Right kidney (tissue), 9 donors: ENCODE measurements at places on chromosomes 5 and 9.

DNA sequence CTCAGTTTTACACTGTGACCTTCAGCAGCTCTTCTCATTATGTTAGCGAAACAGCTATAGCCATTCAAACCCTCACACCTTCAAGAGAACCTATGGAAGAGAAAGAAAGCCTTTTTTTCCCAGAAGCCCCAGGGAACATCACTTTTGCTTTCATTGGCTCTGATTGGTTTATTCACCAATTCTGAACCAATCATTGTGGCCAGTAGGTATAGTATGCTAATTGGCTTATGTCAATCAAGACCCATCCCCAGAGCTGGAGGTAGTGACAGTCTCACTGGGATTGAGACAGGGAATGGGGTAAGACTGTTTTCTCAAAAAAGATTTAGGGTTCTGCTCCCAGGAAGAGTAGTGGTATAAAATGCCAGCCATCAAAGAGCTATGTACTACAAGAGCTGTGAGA lies 74.1 kb upstream of the FSD1L start:
- no peak for DNase-seq

GRCh38 chr5:6356578-6357164 lies 21.7 kb downstream of the MED10 start:
- no peak for DNase-seq

DNA sequence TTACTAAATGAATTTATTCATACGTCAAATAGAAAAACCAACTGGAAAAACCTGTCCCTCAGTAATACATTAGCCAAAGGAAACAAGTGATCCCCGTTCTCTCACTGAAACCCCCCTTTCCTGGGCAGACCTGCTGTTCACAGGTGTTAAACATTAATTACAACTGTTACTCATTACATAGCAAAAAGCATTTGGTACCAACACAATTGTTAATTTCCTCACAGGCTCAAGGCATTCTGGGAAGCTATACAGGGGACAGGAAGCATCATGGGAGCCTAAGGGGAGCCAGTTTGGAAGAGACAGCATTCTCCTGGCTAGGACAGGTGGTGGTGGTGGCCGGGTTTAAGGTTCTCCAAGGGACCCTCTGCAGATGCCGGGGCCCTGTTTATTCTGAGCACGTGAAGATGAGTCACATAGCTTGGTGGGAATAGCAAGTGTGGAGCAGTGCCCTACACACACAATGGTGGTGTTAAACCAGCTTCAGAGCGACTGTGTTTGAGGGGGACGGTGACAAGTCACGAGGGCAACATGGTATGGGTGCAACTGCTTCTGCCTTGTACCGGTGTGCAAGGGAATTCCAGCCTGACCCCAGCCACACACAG lies 62.6 kb upstream of the SLC25A51 start:
- no peak for DNase-seq

DNA sequence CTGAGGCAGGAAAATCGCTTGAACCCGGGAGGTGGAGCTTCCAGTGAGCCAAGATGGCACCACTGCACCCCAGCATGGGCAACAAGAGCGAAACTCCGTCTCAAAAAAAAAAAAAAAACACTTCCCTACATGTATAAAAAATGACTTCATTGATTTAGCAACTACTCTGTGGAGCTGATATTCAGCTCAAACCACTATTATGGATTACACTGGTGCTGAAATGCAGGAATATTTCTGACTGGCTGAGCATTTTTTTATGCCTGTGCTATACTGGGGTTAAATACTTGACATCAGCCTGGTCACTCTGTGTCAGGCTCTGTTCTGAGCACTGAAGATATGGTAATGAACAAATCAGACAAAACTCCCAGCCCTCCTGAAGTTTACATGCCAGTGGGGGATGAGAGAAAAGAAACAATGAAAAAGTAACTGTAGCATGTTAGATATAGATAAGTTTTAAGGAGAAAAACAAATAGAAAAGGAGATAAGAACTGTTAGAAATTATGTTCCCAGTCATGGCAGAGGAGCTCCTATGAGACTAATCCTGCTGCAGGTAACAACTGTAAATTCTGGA lies 22.6 kb upstream of the TTC39B start:
- DNase-seq = no peak

GRCh38 chr9:4297786-4298254 lies 2.0 kb downstream of the GLIS3 start:
- peak; percentile 87 for DNase-seq

DNA sequence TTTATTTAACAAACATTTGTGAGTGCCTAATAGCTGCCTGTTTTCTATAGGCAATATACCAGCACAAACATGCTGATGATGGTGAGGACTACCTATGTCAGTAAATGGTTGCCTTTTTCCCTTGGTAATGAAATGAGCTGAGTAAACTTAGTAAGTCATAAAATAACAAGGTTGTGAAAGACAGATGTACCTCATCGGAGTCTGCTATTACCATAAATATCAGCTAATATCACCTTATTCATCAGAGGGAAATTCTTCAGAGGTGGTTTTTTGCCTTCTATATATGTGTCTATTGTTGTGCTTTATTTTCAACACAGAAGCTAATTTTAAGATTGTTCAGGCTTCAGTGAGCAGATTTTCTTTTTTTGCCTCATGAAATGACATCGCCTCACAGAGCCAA lies 1040.5 kb downstream of the DTWD2 start:
- DNase-seq = no peak

DNA sequence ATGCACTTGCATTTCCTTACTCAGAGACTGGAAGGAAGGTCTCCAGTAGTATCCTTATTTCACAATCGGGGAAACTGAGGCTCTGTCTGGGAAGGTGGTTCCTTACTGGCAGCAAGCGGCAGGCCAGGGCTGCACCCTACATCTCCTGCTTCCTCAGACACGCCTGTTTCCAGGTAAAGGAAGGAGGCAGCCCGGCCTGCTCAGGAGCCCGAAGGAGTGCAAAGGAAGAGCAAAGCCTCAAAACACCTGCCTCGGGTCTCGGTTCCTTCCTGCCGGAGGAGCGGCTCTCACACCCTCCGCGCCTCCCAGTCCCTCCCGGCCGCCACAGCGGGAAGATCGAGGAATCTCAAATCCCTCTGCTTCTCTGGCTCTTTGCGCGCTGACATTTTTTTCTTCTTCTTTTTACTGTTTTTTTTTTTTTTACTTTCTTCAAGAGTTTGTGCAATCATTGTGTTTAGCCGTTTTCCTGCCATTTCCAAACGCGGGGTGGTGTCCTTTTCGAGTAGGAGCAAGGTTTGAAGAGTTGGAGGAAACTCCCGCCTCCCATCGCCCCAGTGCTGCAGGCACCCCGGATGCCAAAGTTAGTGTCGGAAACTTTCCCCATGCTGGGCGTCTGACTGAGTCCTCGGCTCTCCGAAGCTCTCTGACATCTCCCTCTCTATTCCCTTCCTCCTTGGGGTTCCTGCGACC lies 1.0 kb downstream of the GGTA1 start:
- DNase-seq = peak; percentile 65

GRCh38 chr5:72170101-72170500 lies 62.8 kb downstream of the MAP1B start:
- no peak for DNase-seq

DNA sequence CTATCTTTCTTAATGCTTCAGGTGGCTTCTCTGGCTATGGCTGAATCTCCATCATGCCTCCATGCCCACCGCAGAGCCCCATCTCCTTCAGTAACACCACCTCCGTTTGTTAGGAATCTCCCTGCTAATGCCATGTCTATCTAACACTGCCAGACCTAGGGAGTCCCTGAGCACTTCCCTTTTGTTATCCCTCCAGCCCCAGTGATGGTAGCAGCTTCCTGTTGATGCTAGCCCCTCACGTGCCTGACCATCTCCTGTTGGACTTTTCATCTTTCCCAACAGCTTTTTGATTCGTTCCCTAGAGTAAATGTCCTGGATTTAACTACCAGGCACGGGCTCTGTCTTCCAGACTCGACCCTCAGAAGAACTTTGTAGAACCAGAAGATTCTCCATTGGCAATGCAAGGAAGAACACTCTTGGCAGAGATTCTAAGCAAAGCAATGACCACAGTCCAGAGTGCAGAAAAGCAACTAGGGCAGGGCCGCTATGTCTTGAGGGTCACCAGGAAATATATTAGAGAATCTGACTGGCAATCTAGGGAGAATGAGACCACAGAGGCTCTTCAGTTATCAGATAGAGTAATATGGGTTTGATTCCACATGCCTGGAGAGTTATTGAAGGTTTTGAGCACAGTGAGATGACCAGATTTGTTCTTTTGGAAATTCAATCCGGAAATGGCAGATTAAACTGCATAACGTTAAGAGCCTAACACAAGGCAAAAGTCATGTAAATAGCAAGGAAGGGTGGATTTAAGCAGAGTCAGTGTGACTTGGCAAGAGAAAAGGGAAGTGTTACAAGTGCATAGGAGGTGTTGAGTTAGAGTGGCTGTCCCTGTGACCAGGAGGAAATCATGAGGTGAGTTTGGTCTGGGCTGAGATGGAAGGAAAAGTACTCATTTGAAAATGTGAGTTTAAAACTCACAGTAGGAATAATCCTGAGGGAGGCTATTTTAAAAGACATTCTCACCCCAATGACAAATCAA lies 555.2 kb downstream of the ACTL7B start:
- DNase-seq = no peak

DNA sequence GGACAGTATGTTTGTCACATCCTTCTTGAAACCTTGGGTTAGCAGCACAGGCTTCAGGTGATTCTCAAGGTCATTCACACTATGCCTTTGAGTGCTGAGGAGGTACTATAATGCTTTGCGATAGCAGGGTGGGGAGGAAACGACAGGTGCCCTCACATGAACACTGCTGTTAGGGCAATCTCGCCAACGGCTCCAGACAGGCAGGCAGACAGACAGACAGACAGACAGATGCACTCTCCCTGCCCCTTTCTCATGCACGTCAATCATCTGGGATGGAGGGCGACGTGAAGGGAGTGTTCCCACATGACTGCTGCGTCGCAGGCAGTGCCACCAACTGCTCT lies 82.9 kb downstream of the RAPGEF1 start:
- no peak for DNase-seq

DNA sequence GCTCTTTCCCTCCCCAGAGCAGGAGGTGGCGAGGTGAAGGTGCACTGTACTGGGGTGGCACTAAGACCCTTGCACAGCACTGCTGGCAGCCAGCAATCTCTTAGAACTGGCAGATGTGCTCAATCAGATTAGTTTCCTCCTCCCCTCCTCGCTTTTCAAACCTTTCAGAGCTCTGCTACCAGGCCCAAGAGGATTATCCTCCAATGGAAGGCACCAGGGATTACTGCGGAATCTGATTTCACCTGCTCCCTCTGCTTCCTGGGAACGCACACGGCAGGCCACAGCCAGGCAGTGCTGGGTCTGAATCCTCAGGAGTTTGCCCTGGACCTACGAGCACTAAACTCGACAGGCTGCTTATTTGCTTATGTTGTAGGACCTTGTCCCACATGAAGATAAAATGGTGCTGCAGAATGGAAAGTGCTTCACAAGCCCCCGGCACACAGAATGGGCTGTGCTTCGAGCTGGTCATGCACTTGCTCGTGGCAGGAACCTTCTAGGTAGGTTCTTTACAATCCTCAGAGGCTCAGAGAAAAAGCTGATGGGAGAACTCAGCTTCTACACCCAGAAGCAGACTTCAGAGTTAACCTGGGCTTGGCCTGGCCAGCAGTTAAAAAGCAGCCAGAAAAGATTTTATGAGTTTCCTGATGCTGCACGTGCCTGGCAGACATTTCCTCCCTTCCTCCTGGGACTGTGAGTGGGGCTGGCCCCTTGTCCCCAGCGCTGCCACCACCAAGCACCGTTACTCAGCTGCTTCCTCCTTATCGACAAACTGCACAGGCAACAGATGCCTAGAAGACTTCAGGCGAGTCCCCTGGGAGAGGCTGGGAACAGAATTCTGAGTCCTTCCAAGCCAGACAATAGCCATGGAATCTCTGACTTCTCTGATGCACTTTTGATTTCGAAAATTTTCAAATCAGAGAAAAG lies 33.1 kb downstream of the FABP6 start:
- no peak for DNase-seq

GRCh38 chr5:55694152-55694830 lies 17.8 kb downstream of the SLC38A9 start:
- DNase-seq = no peak

GRCh38 chr5:42877431-42877830 lies 65.7 kb upstream of the SELENOP start:
- DNase-seq = no peak

GRCh38 chr5:34914671-34915138 lies 599 bp downstream of the RAD1 start:
- no peak for DNase-seq

DNA sequence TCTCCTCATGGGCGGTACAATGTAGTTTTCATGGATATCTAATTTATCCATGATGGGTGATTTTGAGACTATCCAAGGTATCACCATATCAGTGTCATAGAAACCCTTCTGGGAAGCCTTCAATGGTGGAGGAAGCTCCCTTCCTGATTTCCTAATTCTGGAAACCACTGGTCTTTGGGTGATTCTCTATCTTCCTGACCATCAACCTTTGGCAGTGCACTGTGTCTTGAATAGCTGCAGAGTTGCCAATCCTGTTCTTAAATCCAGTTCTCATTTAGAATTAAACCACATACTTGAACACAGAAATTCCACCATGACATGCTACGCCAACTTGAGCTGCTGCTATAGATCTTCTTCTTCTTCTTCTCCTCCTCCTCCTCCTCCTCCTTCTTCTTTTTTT lies 161.7 kb upstream of the KLF9 start:
- no peak for DNase-seq

DNA sequence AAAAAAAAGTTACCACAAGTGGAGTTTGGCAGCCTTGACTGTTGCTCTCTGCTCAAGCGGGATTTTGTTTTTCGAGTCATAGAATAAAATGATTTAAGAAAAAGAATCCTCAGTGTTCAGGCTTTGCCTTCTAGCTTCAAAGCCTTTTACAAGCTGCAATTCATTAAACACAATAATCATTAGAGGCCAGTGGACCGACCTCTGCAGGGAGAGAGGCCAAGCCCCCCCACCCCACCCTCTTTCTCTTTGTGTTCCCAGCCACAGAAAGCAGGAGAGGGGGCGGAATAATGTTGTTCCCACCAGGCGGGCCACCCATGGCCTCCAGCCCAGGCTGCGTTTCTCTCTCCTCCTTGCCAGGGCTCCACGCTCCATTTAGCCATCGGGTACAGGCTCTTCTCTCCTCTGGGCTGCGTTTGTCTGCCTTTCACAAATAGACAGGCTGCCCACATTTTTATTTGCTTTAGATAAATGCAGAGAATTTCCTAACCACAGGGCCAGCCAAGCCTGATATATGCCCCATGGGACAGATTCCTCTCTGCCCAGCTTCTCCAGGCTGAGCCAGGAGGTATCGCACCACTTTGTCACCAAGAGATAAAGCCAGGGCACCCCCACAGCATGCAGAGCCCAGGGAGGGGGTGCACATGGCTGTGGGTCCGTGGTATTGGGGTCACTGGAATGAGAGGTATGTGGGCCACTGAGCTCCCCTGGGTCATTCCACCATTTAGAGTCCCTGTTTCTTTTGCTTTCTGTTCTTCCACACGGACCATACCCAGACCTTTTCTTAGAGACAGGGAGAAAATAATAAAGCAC lies 318.8 kb downstream of the PIK3R1 start:
- DNase-seq = no peak

- no peak for DNase-seq
These were observed 35.3 kb downstream of the CPEB4 start for GRCh38 chr5:173923218-173924095.

DNA sequence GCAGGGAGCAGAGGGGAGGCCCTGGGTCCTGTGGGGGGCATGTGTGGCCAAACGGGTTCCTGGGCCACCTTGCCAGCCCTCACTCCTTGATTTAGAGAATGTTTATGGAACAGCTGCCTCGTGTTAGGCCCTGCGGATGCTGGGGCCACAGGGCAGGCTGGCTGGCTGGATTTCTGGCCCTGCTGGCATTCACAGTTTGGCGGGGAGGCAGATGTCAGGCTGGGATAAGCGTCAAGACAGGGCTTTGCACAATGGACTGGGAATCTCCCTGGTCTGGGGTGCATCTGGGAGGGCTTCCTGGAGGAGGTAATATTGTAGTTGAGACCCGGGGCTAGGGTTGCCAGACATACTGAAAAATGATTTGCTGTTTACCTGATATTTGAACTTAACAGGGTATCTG lies 13.8 kb downstream of the NCS1 start:
- no peak for DNase-seq
